HepG2 (cell line): ENCODE measurements at places on chromosomes 7 and 10. TPM values are rescaled to one million over a fixed set of nuclear protein-coding genes. Genes with fewer than 3 reads are reported as not detected.

The ZCWPW1 gene
- total RNA-seq: 2.5 and 2.6 TPM in 2 replicates

The DNAJC12 gene
- total RNA-seq: 11.6 and 14.4 TPM in 2 replicates

The LRRTM3 gene
- not detected in 2 replicates for total RNA-seq

The PRLHR gene
- not detected in 2 replicates for total RNA-seq

The SPDYE2B gene
- not detected in 2 replicates for total RNA-seq

- no peak for DNase-seq
These were observed 136.8 kb downstream of the MDFIC start for GRCh38 chr7:115058726-115059125.

DNA sequence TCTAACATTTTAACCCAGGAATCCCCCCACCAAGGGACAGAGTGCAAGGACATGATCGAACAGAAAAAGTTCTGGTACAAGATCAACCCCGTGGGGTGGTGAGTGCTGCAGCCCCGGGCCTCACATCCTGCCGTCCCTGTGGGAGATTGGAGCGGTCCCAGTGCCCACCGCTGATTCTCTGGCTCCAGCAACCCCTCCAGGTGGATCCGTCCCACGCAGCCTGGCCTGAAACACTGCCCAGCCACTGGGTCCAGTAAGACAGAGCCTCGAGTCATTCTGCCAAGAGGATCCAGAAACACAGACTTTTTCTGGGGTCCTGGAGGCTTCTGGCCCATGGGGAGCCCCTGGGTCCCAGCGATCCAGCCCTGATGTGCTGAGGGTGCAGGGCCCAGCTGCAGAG is 29.5 kb downstream of the GRIFIN start:
- no peak for DNase-seq

DNA sequence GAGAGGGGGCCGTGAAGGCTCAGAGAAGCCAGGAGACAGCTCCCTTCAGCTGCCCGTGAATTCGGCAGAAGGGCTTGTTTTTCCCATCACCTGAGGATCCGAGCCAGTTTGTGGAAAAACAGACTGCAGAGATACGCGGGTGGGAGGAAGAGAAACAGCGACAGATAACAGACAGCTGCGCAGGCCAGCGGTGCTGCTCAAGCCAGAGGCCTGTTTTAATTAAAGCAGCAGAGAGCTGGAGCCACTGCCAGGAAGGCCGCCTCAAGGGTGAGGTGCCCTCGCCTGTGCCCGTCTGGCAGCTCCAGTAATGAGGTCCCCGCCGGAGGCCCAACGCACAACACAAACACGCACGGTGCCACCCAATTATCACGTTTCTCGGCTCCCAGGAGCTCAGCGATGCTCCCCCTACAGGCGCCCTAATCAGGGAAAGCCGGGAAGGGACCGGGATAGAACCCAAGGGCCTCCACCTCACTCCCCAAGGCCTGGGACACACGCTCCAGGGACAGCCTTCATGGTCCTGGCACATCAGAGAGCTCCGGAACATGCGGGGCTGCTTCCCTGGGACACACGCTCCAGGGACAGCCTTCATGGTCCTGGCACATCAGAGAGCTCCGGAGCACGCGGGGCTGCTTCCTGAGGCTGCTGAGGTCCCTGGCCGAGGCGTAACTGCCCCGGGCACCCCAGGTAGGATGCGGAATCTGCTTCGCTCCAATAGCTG is 60.6 kb upstream of the DNAAF5 start:
- no peak for DNase-seq

- no peak for DNase-seq
These were observed 21.4 kb upstream of the TFEC start for GRCh38 chr7:116052006-116052405.

DNA sequence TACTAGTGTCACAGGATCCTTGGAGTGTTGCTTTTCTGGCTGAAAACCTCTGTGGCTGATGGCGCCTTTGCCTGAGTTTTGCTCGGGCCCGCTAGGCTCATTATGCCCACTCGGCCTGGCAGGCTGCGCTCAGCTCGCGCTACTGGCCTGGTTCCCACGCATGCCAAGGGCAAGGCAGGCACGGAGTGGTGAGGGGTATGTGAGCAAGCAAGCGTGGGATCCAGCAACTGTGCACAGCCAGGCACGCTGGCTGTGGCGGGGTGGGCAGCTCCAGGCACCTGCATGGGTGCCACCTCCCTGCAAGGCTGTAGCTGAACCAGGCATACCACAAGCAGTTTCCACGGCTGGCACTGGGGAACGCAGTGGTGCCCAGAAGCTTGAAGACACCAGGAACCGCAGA is 562.6 kb downstream of the GRM8 start:
- no peak for DNase-seq

DNA sequence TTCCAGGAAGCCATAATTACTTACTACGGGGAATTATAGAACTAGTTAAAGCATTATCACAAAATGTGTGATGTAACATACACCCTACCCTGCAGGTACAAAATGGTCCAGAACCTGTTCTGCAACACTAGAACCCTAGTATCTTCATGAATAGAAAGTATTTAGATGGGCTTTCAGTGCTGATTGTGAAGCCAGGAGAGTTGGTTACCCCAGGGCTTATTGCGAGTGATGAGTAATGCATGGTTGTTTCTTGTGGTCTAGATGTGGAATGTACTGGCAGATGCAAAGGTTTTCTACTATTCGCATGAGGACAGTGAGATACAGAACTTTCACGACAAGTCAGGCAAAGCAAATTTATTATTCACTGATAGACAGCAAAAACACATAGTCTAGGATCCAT is 33.6 kb upstream of the AGR3 start:
- DNase-seq: no peak

GRCh38 chr7:17441557-17441956 is 143.1 kb downstream of the AHR start:
- no peak for DNase-seq

DNA sequence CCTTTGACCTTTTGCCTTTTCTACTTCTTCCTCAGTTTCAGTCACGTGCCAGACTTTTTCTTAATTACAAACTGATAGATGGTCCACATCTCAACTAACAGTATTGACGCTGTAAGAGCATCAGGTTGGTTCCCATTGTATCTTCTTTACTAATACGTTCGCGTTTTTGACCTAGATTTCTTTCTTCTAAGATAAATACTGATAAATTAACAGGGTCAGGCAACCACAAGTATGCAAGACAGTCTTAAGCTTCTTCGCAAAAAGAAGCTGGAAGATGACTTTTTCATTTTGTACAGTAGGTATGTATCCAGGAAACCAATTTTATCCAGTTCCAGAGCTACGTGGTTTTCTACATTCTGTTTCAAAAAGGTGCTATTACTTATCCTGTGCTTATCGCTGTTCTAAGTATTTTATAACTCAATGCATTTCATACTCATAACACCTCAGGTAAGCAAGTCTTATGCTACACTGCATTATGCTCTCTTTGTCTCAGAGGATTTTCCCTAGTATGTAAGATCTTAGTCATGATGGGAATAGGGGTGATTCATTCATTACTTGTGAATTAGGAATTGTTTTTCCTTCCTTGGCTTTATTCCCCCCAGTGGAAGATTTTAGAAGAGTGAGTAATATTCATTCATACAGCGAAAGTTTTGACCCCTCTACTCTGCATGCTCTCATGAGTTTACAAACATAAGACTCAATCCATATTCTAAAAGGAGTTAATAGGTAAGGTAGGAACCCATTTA is 955 bp downstream of the DUS4L start:
- DNase-seq: no peak

- peak; percentile 64 for DNase-seq
These were observed 70.8 kb downstream of the FRMD4A start for GRCh38 chr10:14259696-14260566.

DNA sequence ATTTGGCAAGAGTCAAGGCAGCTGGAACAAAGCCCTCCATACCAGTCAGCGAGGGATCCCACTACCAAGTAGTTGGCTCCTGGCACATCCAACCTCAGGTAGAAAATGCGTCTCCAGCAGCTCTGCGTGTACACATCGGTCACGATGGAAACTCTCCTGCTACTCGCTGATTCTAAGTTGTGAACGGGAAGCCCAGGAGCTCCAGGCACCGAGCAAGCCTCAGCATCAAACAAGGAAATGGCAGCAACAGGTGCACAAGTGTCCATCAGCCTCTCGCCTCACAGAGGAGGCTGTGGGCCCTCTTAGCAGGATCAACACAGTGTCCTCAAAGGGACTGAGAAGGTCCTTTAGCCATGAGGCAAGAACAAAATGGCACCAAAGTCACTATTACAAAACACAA is 127.0 kb downstream of the TCERG1L start:
- no peak for DNase-seq

DNA sequence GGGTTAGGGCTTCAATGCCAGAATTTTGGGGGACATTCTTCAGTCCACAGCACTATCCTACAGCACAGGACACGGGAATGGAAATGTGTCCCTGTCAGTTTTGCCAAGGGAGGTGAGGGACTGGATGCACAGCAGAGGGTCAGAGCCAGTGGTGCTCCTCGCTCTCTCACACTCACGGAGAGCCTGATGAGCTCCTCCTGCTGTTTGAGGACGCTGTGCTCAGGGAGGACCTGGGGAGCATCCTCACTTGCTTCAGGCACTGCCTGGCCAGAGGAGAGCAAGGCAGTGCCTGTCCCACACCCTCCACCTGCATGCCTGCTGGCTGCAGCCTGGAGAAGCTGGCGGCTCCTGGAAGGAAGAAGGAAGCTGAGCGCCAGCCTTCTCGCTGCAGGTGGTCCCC is 58.6 kb downstream of the RAMP3 start:
- no peak for DNase-seq

DNA sequence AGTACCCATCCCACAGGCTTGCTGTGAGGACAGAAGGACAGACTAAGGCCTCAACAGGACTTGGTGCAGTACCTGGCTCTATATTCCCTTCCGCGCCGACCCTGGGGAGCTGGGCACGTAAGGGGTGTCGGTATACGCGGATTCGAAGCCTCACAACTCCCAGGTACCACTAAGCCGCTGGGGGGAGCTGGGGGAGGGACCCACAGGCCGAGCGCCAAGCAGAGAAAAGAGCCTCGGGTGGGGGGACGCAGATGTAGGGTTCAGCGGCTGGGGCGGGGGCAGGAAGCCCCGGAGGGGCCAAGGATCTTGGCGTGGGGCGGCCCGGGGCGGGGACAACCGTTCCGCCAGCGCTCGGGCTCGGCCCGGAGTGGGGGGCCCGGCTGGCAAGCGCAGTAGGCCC is 126.4 kb upstream of the ZNF746 start:
- DNase-seq: peak; percentile 26

GRCh38 chr10:24951201-24952142 is 934 bp downstream of the PRTFDC1 start:
- DNase-seq: no peak

DNA sequence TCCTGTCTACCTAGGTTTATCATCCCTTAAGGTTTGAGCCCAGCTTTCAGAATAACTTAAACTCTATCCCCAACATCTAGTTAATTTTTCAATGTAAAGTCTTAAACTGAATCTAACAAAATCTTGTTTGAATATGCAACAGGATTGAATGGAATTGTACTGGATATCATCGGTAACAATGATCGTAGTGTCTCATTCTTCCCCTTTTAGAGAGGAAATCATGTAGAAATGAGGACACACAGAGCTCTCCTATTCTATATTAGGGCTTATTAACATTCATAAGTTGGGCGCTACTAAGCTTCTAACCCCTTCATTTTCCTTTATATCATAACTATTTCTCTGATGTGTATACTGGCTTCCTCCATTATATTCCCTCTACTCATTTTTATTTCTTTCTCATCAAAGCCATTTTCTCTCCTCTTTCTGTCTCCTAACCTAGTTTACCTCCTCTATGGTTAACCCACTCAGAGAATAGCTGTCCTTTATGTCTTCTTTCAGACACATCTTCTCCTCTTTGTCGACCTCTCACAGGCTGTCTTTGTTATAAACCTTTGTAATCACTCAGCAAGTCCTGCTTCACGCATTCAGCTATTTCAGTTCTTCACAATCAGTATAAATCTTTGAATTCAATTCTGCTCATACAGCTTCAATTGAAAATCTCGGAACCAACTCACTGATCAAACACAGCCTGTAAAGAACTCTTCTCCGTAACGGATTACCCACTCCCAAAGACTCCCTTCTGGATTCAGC is 1019.0 kb upstream of the C7orf33 start:
- no peak for DNase-seq

DNA sequence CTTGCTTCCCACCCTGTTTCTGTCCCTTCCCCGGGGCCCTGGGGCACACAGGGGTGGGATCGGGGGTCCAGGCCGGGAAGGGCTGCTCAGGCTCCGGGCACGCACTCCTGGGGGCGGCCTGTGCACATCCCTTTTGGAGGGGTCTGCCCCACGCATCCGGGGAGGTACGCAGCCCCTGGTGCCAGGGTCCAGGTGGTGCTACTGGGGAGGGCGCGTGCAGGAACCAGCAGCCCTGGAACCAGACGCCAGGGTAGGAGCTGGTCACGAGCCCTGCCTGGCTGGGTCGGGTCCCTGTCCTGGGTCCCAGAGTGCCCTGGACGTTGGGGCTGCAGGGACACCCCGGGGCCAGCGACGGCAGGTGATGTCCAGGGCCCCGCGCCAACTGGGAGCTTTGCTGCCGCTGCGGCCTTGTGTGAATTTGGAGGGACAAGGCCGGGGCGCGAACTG is 53.4 kb downstream of the GLRX3 start:
- no peak for DNase-seq

GRCh38 chr7:17347401-17347800 is 48.9 kb downstream of the AHR start:
- DNase-seq: no peak

GRCh38 chr7:44772440-44772839 is 23.8 kb downstream of the ZMIZ2 start:
- no peak for DNase-seq

DNA sequence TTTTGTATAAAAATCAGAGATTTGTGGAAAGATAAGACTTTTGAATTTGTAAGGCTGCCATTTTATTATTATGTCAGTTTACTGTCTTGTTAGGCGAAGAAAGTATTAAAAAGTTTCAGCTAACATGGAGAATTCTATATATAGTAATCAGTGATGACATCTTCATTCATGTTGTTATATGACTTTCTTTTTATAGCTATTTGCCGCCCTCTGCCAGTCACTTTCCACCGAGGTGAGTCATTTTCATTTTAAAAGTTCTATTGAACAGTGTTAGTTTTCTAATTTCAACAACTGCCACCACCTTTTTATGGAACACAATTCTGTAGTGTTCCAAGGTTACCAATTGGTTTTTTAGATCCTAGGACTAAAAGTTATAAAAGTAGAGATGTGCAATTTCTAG is 11.8 kb downstream of the CUTC start:
- no peak for DNase-seq

DNA sequence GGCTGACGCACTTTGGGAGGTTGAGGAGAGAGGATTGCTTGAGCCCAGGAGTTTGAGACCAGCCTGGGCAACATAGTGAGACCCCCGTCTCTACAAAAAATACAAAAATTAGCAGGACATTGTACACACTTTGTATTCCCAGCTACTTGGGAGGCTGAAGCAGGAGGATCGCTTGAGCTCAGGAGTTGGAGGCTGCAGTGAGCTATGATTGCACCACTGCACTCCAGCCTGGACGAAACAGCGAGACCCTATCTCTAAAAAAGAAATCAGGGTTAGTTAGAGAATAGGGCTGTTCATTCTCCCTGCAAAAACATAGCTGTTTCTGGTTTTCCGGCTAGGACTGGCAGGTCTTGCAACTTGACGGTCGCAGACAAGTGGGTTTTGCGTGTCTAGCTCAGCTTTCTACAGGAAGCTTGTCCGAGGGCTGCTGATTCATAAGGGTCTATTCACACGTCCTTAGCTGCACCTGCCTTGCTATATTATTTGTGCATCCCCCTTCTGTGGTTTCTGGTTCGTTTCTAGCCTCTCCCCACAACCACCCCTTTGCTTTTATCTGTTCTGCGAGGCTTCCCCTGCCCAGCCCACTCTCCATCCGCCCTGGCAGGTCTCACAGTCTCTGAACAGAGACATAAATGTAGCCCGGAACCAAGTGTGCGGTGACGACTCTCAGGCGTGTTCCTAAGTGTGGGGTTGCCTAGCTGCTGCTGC is 10.7 kb downstream of the AMZ1 start:
- no peak for DNase-seq
